ENCODE measurements at places on chromosomes 12 and 14.

GRCh38 chr12:103640831-103641230, 53.8 kb downstream of the STAB2 start:
- DNase-seq: no peak

GRCh38 chr12:52794479-52795331, 1.2 kb downstream of the KRT3 start:
- no peak for DNase-seq

- DNase-seq: no peak
These were observed 11.7 kb downstream of the HDAC7 start for GRCh38 chr12:47808050-47808449.

GRCh38 chr12:51836827-51837173, 11.7 kb downstream of the FIGNL2 start:
- no peak for DNase-seq

GRCh38 chr14:66650491-66650911, 142.6 kb downstream of the GPHN start:
- DNase-seq: no peak
